ENCODE measurements at places on chromosomes 4 and X.
A peak's percentile ranks its signal among the peaks of the same experiment; 100 is the strongest.

DNA sequence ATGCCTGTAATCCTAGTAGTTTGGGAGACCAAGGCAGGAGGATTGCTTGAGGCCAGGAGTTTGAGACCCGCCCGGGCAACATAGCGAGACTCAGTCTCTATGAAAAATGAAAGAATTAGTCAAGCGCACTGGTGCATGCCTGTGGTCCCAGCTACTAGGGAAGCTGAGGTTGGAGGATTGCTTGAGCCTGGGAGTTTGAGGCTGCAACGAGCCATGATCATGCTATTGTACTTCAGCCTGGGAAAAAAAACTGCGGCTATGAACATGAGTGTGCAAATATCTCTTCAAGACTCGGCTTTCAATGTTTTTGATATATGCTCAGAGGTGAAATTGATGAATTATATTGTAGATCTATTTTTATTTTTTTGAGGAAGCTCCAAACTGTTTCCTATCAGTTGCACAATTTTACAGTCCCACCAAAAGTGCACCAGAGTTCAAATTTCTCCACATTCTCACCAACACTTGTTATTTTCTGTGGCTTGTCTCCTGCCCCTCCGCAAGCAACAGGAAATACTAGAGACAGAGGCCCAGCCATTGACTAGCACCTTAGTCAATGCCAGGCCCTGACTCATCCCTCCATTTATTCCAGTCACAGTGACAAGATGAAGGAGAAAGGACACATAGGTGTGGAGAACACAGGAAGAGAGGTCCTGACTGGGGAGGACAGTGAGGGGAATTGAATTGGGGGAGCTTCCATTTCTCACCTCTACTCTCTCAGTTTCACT lies 33.1 kb upstream of the ZNF41 start:
- no peak for DNase-seq

DNA sequence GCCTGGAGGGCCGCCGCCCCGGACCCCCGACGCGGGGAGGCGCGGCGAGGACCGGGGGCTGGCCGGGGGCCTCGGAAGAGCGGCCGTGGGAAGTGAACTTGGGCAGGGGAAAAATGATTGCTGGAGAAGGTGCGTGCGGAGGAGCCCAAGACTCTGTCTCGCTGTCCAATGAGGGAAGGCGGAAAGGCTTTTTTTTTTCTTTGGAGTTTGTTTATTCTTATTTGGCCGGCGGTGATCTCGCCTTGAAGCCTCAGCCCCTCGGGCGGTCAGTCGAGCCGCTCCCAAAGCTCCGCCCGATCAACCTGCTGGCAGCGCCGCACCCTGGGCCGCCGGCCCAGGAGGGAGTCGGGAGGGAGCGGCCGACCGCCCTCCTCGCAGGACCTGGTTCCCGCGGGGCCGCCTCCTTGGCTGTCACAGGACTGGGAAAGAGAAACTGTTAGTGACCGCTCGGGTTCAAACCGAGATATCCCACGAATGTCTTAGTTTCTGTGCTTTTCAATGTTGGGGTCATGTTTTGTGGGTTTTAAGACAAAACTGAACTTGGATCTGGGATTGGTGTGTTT lies 2.5 kb downstream of the CPEB2 start:
- peak; percentile 65 for DNase-seq

DNA sequence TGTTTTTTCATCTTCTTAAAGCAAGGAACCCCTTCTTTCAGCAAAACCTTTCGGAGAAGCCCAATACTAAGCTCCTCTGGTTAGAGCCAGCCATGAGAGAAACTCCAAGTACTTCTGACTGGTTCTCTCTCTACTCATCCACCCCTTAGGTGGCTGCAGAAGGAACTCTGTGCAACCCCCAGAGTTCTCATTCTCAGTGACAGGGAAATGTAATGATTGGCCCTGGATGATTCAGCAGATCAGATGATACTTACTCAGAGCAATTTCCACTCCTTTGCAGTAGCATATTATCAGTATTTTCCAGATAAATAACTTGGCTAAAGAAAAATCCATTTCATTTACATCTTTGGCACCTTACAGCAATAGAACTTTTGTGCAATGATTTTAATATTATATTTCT lies 3.2 kb downstream of the SPP1 start:
- DNase-seq = no peak

- DNase-seq = no peak
These were observed 38.6 kb downstream of the MFAP3L start for GRCh38 chr4:169987327-169988228.

DNA sequence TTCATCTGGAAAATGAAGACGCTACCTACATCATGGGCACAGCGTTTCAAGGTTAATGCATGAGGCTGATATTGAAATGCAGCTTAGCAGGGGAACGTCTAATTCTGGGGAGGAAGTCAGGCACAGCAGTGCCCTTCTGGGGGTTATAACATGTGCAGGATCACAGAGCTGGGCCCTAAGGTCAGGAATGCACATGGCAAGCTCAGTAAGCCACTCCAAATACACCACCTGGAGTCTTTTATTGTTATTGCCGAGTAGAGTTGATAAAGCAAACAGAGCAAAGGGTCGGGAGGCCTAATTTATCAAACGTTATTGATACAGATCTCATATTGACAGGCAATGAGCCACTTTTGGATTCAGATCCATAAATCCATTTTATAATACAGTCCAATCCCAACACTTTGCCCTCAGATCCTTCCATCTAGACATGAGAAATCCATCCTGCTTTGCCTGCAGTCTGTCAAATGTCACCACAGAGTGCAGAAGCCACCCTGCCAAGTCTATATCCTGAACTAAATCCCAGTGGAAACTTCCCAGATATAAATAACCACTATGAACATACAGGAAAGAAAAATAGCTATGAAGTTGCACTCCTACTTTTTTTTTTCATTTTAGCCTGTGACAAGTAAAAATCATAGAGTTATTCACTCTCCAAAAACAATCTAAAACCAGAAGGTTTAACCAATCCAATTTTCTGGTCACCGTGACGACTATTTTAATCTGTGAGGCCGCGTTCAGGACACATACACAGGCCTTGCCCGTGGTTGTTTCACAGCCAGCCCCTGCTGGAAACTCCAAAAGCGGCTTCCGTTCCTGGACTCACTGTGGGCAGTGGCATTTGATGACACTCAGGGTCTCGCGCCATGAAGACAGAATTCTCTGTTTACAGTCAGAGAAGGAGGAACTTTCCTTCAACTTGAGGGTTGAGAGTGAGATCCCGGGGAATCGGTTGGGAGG lies 335.4 kb downstream of the DHX15 start:
- no peak for DNase-seq

DNA sequence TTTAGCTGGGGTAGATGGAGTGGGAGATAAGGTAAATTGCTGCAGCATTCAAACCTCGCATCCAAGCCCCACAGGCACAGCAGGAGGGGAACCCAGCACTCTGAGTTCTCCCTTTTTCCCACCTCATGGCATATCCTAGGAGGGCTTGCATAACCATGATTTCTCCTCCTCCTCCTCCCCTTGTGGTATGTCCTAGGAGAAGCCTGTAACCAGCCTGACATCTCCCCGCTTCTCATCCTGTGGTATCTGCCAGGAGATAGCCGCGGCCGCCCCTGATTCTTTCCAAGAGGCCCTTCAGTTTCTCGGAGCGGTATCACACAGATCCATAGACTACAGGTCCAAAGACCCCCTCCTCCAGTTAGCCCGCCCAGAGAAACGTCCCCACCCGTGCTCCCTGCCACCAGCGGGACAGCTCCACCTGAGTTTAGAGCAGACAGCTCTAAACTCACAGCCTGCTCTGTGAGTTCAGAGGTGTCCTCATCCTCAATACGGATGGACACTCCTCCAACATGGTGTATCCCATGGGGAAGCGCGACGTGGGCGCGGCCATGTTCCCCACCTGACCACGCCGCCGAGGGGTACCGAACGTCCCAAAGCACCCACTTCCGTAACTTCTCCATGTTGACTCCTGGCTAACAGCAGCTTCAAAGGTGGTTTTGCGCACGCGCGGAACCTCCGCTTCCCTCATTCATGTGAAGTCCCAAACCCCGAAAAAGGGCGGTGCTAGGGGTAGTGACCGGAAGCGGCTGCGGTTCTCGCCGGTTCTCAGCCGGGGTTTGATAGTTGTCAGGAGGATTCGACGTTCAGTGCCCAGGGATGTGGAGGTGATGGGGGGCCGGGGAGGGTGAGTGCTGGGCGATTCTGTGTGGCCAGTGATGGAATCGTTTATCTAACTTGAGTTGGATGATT lies at the start of gene ZNF81:
ZNF81 (plus strand) TSS at position 739 of the 909 bp plus-strand sequence. CDS start 9,366 bp downstream, outside the sequence.
- DNase-seq = peak; percentile 89

DNA sequence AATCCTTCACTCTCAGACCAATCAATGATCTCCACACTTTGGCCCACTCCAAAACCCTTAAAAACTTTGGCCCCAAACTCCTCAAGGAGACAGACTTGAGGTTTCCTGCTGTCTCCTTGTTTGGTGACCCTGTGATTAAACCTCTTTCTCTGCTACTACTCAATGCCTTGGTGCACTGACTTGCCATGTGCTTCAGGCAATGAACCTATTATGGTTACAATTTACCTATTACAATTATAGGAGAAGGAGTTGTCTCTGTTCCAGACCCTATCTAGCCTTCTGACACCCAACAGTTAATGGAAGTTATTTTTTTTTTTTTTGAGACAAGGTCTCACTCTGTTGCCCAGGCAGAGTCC lies 263.1 kb downstream of the STIM2 start:
- no peak for DNase-seq

DNA sequence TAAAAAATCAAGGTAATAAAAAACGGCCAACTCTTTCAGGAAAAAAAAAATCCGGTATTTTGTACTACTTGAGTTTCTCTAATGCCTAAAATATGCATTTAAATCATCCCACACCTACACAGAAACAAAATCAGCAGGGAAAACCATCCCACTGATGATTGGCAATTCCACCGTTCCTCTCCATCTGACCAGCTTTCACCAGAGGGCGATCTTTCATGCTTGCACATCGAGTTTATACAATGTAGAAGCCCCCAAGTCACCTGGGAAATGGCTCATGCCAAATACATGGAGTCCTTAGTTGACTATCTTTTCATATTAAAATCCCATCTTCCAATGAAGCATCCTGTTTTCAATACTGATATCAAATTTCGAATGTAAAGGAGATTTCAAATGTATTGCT lies 69.2 kb downstream of the PTCHD1 start:
- DNase-seq = no peak

DNA sequence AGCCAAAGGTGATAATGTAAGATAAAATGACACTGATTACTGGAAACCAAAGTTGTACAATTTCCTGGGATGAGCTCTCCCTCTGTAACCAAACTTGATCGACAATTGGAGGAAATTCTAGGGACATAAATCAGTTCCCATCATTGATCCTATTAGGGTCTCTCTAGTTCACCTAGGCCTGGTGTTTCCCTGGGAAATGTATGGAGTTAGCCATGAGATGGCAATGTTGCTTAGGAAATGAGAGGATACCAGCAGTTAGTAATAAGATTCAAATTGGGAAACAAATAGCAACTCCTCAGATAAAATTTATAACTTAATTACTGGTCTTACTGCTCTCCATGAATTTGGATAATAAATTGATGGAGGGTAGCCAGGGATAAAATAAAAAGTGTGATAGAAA lies 52.2 kb downstream of the SPATA18 start:
- DNase-seq = no peak

DNA sequence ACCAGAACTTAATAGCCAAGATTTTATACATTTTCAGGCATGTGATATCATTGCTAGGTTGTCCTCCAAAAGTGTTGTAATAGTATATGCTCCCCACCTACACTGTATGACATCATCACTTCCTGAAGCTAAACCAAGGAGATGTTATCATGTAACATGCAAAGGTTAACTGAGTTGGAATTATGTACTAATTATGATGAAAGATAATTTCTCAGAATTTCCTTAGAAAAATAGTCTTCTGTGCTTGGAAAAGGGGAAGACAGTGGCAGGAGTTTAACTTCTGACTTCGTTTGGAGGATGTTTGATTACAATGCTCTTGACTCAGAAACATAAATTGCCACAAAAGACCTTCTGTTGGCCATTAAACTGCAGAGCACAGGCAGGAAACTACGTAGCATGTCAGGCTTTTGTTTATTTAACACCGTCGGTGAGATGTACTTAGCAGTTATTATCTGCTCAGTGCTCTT lies 83.6 kb upstream of the GUCY1A1 start:
- no peak for DNase-seq

GRCh38 chr4:33998291-33998690 lies 2246.0 kb downstream of the ARAP2 start:
- no peak for DNase-seq

DNA sequence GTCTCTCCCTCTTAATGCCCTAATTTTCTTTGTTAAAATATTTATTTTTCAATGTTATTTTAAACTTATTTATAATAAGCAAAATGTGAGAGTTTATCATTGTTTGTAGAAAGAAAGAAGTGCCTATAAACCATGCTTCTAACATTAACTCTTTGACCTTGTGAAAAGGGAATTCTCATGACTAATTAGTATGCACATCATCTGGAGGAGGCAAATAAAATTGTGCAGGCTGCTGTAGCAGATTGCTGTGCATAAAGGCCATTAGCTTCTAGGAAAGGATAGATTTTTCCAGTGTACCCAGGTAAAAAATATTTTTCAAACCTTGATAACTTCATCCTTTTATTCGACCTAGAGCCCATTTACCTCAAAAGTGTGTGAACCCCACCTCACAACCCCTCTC lies 84.6 kb upstream of the GUCY1A1 start:
- DNase-seq = no peak

GRCh38 chrX:153478746-153479145 lies 8.4 kb upstream of the HAUS7 start:
- DNase-seq = no peak

GRCh38 chr4:127578491-127578890 lies 54.3 kb upstream of the INTU start:
- DNase-seq = no peak

DNA sequence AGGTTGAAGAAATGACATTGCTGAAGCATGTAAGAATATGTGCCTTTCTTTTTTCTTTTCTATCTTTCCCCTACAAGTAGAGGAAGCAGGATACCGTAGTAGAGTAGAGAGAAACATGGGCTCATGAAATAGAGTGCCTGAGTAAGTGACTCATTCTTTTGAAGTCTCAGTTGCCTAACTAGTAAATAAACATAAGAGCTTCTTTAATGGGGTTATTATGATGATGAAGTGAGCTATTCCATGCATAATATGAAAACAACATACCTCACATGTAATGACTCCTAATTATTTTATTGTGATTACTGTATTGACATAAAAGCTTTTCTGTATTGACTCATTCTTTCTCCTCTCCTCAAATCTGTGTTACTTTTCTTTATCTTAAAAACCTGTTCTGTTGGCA lies 1538.2 kb downstream of the TECRL start:
- DNase-seq = no peak

- DNase-seq = no peak
These were observed 174.4 kb upstream of the TBC1D9 start for GRCh38 chr4:140930557-140930956.

- no peak for DNase-seq
These were observed 106.9 kb upstream of the INPP4B start for GRCh38 chr4:142952821-142953580.

- no peak for DNase-seq
These were observed 22.9 kb downstream of the FAT1 start for GRCh38 chr4:186700746-186701145.

DNA sequence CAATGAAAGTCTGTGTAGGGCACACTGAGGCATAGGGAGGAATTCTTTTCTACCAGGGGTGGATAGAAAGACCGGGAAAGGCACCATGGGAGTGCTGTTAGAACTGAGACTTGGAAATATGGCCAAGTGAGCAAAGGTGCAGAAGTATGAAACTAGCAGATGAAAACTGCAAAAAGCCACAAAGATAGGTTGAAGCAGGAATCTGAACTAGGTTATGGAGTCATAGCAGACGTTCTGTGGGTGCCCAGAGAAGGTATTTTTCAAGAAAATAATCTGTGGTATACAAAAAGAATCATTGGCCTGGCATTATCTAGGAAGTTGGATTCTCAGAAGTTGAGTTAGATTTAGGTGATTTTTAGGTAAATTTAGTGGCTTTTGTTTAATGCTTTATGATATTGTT lies 48.5 kb downstream of the SMAD1 start:
- no peak for DNase-seq
